Fibroblast of lung (primary cell): ENCODE measurements at places on chromosomes 5 and 9.
A peak's percentile ranks its signal among the peaks of the same experiment; 100 is the strongest.

DNA sequence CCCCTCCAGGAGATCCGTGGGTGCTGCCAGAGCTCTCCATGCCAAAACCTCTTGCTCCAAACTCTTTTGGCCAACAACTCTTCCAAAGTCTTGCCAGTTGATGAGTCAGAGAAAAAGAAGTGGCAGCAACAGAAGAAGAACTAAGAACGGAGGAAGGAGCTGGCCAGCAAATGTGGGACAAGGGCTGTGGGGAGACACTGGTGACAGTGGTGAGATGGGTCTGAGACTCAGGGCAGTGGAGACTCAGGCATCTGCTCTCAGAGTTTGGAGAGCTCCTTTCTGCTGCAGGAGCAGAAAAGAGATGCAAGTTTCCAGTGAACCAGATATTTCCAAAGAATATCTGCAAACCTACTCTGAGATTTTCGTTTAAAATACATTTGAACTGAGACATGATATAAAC lies 92.3 kb upstream of the SEMA6A start:
- DNase-seq = no peak

DNA sequence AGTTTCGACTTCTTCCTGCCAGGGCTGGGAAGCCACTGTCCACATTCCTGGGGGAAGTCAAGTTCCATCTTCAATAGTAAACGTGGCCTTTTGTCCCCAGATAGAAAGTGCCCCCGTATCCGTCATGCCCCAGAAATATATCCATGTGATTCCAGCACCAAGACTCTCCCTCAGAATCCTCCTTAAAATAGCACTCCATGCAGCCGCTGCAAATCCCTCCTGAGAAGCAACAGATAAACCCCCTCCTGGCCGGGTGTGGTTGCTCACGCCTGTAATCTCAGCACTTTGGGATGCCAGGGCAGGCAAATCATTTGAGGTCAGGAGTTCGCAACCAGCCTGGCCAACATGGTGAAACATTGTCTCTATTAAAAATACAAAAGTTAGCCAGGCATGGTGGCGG lies 126.1 kb downstream of the OLFM1 start:
- no peak for DNase-seq

GRCh38 chr5:10199692-10200091 lies 50.0 kb downstream of the ATPSCKMT start:
- DNase-seq = no peak

GRCh38 chr9:5388026-5388819 lies 48.5 kb upstream of the RLN1 start:
- peak; percentile 29 for DNase-seq

DNA sequence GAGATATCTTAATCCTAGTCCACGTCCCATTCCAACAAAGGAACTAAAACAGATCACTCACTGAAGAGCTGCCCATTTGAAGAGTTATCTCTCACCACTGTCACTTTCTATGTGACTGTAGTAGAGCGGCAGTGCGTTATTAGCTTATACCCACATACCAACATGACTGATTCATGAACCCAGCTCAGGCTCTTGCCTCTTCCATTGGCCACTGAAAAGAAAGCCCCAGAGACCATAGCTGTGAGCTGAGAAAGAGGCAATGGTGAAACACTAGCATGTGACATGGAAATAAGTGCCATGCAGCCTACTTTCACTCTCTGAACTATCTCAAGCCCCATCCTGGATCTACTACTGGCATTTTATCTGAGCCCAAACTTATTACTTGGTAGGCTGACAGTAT lies 151.7 kb upstream of the MOCS2 start:
- no peak for DNase-seq

DNA sequence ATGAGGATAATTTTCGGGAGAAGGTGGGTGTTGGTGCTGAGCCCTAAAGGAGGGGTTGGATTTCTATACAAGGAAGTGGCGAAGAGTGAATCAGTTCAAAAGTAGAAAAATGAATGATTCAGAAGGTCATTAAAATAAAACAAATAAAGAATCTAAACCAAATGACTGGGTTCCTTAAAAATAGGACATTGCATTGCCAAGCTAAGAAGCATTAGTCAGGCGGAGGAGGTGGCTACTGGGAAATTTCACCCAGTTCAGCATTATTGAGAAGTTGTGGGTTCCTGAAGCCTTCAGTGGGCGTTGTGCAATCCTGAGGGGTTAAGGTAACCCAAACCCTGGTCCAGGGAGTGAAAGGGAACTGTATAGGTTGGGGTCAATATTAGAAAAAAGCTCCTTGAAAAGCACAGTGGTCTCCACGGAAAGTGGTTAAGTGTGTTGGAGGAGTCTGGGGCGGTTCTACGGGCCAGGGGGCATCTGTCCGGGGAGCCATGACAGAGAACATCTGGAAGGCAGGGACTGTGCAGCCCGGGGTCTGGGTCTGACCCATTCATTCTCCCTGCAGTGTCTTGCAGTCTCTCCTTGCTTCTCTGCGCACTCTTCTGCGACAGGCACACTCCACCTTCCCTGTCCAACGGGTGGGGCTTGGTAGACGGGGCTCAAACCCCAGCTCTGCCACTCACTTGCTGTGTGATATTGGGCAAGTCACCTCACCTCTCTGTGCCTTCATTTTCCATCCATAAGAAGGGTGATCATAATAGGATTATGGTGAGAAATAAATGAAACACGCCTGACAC lies 27.6 kb upstream of the DUSP1 start:
- DNase-seq = peak; percentile 95

DNA sequence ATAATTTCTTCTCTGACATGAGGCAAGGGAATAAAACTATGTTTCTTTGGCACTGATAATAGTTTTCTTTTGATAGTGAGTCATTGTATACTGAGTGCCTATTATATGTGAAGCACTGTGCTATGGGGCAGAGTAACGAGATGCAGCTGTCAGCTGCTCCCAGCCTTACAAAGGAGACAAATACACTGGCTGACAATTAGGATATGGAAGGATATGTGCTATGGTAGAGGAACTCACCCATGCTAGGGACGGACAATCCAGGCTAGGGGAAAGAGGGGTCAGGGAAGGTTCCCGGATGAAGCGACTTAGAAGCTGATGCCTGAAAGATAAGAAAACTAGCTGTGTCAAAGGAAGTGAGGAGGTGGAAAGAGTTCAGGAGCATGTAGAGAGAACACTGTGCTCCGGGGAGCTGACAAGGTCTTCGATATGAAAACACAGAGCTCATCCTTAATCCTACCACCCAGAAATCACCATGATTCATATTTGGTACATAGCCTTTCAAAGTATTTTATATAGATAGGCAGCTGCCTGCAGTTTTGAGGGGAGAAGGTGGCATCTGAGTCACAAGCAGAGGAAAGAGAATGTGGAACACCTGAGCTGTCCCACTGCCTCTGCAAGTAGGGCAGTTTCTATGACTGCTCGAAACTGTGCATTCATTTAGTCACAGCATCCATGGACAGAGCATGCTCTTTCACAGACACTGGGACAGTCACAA lies 12.1 kb downstream of the BSPRY start:
- peak; percentile 44 for DNase-seq

DNA sequence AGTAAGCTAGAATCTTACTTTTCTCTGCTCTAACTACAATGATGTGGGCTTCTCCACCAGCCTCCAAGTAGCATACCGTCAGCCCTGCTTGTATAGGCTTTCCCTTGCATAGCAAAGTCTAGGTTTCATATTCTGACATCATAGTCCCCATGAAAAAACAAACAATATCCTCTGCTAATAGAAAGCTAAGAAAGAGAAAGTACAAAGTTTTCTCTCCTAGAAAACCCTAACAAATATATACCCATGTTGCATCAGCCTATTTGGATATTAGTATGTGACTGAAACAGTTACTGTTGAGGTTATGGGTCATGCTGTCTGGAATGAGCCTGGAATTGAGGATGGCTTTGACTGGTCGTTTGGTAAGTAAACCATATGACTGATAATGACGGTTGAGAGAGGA lies 1696.0 kb downstream of the MAT2B start:
- peak; percentile 90 for DNase-seq

DNA sequence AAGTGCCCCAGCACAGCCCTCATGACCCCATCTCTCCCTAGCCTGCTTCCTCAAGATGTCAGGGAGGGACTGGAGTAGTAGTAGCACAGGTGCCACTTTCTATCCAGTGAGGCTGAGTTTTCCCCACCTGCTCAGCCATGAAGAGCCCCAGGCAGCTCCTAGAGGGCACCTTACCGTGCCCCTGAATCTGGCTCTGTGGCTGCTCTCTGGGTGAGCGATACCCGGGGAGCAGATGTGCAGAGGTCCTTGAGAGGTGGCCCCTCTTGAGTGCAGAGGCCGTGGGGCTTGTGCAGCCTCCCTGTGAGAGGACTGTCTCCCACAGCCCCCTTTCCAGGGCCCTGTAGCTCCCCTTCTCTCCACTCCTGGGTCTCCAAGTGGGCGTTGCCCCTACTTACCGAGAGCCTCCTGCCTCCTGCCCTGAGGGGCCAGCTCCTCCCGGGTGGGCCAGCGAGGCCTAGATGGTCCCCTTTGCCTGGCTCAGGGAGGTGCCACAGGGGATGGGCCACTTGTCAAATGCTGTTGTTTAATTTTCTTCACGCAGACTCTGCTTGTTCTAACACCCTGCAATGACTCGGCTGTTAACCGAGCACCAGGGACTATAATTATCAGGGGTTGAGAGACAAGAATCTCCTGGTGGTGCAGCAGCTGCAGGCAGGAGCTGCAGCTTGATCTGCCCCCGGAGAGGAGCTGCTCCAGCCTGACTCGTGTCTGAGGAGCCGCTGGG lies 29.6 kb upstream of the PITX1 start:
- no peak for DNase-seq

- no peak for DNase-seq
Observed at GRCh38 chr5:53820119-53820801, 259.8 kb downstream of the NDUFS4 start.

- DNase-seq = peak; percentile 75
Observed at GRCh38 chr5:134509308-134510040, 16.0 kb upstream of the JADE2 start.

DNA sequence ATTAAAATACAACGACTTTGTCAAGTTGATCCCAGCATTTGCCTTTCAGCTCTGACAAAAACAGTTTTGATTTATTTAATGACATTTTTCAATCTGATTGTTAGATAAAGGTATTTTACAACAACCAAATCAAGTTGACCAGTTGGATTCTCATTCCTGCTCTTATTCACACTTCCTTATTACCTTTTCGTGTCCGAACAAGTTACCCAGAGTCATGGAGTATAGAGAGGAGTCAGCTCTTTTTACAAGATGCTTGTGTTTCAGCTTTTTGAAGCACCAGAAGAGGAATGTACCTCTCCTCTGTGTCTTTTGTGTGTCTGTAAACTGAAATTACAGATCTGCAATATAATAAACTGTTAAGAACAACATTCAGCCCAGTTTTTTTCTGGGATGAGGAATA lies 151.3 kb upstream of the TMEM161B start:
- DNase-seq = no peak

GRCh38 chr5:41843456-41844370 lies 26.5 kb downstream of the OXCT1 start:
- DNase-seq = peak; percentile 84
